ENCODE measurements at places on chromosomes 16 and 17. TPM values are rescaled to one million over a fixed set of nuclear protein-coding genes. Genes with fewer than 3 reads are reported as not detected.

DNA sequence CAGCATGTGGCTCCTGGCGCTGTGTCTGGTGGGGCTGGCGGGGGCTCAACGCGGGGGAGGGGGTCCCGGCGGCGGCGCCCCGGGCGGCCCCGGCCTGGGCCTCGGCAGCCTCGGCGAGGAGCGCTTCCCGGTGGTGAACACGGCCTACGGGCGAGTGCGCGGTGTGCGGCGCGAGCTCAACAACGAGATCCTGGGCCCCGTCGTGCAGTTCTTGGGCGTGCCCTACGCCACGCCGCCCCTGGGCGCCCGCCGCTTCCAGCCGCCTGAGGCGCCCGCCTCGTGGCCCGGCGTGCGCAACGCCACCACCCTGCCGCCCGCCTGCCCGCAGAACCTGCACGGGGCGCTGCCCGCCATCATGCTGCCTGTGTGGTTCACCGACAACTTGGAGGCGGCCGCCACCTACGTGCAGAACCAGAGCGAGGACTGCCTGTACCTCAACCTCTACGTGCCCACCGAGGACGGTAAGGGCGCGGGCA, 645 bp downstream of the NLGN2 start:
- no peak for DNase-seq

MAP2K6 gene
- polyA plus RNA-seq: 23.4 TPM

DNA sequence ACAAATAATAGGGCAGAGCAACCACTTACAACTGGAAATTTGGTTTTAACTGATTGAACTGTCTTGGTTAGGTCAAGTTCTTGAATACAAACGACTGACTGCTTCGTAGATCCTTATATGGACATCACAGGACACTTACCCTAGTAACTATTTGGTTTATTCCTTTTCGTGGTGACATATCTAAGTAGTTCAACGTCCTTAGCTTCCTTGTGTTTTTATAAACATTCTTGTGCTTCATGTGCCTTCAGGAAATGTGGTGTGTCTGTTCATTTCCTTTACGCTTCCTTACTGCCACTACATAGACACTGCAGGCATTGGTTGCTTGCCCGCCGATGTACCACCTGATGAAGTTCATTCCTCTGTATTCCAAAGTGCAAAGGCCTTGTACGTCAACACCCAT, 59.3 kb downstream of the USP10 start:
- no peak for DNase-seq

KREMEN2 gene
- polyA plus RNA-seq: 1.4 TPM

TMEM88 gene
- 18.3 TPM for polyA plus RNA-seq

WNT9B gene
- 8.5 TPM for polyA plus RNA-seq

LPCAT2 gene
- polyA plus RNA-seq: 12.3 TPM

DNA sequence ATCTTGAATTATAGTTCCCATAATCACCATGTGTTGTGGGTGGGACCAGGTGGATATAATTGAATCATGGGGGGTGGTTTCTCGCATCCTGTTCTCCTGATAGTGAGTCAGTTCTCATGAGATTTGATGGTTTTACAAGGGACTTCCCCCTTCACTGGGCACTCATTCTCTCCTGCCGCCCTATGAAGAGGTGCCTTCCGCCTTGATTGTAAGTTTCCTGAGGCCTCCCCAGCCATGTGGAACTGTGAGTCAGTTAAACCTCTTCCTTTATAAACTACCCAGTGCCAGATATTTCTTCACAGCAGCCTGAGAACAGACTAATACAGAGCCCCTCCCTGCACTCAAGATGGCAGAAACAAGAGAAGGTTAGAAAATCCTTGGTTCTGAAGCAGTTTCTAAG, 26.4 kb downstream of the LDAF1 start:
- no peak for DNase-seq

DNA sequence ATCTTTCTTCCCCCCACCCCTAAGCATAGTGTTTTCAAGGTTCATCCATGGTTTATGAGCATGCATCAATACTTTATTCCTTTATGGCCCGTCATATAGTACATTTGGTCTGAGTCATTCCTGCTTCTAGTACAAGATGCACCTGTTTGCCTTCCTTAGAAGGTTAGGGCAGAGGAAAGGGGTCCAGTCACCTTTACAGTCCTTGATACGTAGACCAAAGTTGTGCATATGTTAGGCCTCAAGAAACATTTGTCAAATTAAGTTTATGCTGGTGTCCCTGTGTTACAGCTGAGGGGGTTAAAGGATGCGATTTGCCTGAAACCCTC, 1.4 kb downstream of the CYB5D2 start:
- DNase-seq: no peak

GRCh38 chr16:72924927-72925630, 122.8 kb downstream of the ZFHX3 start:
- DNase-seq: no peak

CCL22 gene
- polyA plus RNA-seq: 0.10 TPM

- DNase-seq: no peak
These were observed 28.4 kb downstream of the IRF8 start for GRCh38 chr16:85927371-85927770.

- no peak for DNase-seq
These were observed 668 bp downstream of the ATPAF2 start for GRCh38 chr17:18038149-18038850.

ABCA8 gene
- 1.1 TPM for polyA plus RNA-seq
